ENCODE measurements at places on chromosomes 1 and 21.

GRCh38 chr1:6330410-6330911, 63.1 kb downstream of the ACOT7 start:
- DNase-seq = no peak

GRCh38 chr21:45988366-45989347, 7.1 kb downstream of the COL6A1 start:
- no peak for DNase-seq

DNA sequence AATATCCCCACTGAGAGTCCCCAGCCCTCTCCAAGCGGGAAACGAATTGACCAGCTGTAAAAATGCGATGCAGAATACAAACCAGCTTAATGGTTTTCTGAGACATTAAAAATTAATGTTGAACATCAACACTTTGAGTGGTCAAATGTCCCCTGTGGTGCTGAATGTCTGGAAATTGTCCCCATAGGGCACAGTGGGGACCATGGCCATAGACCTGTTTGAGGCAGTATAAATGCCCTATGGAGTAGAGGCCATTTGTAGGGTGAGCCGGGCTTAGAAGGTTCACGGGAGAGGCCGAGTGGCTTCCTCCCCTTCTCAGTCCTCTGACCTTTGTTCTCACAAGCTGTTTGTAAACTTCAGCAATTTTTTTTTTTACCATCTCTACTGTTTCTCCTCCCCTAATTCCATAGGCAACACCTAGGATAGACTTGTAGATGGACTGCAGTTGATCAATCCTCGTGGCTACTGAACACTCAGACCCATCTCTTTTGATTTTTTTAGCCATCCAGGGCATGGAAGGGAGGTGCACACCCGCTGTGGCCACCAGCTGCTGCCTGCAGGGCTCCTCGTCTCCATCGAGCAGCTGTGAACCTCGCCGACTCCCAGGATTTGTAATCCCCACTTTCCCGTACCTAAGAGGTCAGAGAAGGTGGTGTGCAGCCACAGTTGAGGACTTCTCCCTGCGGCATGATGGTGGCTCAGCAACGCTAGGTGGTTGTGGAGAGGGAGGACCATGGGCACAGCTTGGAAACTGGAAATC, 41.0 kb downstream of the KAZN start:
- DNase-seq = no peak

DNA sequence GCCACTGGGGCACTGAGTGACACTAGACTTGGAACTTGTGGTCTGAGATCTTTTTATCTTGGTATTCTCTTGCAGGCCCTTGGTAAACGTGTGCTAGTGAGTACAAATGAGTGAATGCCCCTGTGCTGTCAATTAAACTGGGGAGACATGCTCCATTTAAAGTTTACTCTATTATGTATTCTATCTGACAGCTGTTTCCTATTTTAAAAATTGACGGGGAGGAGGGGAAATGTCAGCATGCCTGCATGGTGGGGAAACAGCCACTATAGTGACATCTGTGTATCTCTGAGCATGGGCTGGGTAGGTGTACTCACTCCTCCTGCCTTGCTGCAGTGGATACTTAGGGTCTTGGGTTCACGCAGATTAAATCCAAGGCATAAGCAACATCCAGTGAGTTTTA, 59.0 kb upstream of the IKBKE start:
- no peak for DNase-seq

GRCh38 chr21:16330908-16331268, 601.1 kb downstream of the USP25 start:
- no peak for DNase-seq

GRCh38 chr1:16246961-16247360, 10.0 kb upstream of the CPLANE2 start:
- no peak for DNase-seq

GRCh38 chr1:228339766-228340685, 66.6 kb downstream of the TRIM11 start:
- no peak for DNase-seq

- DNase-seq = no peak
These were observed 20.7 kb upstream of the RCC2 start for GRCh38 chr1:17460219-17460618.

- no peak for DNase-seq
These were observed 93.6 kb downstream of the ENAH start for GRCh38 chr1:225559326-225559725.

GRCh38 chr1:228935198-228935663, 200.0 kb downstream of the RHOU start:
- no peak for DNase-seq

- no peak for DNase-seq
These were observed 43.5 kb downstream of the B3GALNT2 start for GRCh38 chr1:235460770-235461169.

DNA sequence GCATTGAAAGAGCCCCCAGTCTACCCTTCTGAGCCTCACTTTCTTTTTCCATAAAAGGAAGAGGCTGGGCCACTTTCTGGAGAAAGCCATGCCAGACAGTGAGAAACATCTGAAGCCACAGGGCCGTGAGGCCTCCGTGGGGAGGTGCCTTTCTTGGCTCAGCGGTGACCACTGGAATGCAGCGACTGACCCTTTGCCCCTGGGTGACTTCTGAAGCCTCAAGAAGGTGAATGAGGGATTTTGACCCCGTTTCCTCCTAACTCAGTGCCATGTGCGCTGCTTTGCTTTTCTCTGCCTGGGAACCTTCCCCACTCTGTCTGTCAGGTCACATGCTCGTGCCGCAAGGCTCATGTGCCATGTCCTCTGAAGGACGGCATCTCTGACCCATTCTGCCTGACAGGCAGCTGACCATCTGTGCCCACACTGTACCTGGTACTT, 44.7 kb upstream of the A3GALT2 start:
- no peak for DNase-seq

DNA sequence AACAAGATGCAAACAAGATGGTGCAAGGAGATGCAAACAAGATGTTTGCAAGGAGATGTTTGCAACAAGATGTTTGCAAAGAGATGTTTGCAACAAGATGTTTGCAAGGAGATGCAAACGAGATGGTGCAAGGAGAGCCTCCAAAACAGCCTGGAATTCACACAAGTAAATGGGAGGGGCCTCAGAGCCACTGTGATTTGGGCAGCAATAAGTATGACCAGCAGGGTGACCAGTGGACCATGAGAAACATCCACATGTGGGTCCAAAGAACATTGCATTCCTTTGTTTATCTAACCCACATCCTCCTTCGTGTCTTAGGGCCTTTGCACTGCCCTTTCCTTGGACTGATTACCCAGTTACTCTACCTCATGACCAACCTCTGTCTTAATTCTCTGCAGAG, 162.9 kb downstream of the PLPP3 start:
- DNase-seq = no peak

GRCh38 chr1:58905126-58905490, 121.3 kb upstream of the JUN start:
- DNase-seq = no peak

GRCh38 chr1:150299716-150300115, 6.1 kb downstream of the MRPS21 start:
- no peak for DNase-seq

GRCh38 chr1:106798991-106799390, 257.5 kb upstream of the PRMT6 start:
- DNase-seq = no peak

DNA sequence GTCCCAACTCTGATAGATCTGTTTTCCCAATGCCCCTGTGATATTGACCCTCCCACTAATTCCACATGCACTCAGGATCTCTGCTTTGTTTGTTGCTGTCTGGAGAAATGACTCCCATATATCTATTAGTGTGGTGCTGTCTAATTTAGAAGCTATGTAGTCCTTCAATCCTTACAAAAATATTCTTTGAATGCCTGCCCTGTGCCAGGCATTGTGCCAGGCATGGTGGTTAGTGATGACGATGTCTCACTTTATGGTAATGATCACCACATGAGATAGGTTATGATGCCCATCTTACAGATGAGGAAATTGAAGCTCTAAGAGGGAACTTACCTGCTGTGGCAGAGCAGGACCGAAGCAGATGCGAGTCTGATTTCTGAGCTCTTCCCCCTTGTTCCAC, 12.9 kb downstream of the MYOG start:
- no peak for DNase-seq

- peak; percentile 36 for DNase-seq
These were observed 1.0 kb downstream of the ARID1A start for GRCh38 chr1:26696654-26697430.

GRCh38 chr1:184075055-184076029, 23.8 kb downstream of the TSEN15 start:
- DNase-seq = no peak

- no peak for DNase-seq
These were observed 42.2 kb upstream of the TRABD2B start for GRCh38 chr1:48039088-48040054.

DNA sequence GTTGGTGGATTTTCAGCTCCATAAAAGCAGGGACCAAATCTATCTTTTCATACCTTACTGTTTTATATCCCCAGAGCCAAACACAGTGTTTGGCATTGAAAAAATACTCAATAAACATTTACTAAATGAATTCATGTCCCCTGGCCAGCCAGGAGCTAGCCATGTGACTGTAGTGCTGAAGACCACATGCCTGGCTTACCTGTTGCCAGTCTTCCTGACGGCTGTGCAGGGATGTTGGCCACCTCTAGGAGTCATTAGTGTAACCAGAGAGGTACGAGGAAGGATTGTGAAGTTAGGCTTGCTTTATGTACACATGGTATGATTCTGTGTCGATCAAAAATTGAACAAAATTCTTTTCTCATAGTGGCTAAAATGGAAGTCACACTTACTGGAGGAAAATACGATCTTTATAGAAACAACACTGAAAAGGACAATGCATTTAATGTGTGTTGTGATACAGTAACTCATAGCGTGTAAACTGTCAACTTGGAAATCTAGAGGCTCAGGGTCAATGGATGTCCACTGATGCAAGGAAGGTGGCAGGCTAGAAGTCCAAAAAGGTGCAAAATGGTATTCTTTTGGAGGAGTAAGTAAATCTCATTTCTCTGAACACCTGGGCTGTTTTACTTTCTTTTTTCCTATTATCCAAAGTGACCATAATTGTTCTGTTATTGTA, 60.9 kb downstream of the FGGY start:
- DNase-seq = no peak

GRCh38 chr1:242139986-242140385, 141.1 kb upstream of the MAP1LC3C start:
- no peak for DNase-seq

DNA sequence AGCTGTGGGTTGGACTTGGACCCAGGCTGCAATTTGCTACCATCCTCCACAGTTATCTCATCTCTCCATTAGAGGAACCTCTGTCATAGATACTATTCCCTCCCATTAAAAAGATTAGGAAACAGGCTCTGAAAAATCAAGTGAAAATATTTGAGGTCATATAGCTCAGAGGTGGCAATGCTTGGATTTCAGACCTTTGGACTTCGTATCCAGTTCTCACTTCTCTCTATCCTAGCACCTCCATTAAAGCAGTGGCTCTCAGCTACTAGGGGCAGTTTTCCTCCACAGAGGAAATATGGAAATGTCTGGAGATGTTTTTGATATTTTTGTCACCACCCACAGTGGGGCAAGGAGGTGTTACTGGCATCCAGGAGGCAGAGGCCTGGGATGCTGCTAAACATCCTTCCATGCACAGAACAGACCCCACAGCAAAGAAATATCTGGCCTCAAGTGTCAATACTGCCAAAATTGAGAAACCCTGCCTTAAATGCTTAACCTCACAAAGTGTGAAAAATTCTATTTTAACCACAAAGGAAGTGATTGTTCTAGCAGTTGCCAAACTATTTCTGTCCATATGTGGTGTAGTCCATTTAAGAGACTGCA, 54.1 kb downstream of the C8A start:
- DNase-seq = no peak

- DNase-seq = no peak
These were observed 22.8 kb downstream of the C2CD2 start for GRCh38 chr21:41931041-41931451.

DNA sequence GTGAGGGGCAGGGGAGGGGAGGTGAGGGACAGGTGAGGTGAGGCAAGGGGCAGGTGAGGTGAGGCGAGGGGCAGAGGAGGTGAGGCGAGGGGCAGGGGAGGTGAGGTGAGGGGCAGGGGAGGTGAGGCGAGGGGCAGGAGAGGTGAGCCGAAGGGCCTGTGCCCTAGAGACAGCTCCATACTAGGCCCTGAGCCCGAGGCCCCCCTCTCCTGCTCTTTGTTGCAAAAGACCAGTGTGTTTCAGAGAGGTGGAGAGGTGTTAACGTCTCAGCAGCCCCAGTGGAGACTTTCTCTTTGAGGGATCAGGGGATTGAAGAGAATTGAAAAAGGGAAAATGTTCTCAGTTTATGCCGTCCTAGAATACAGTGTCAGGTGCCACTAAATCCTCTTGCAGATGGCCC, 44.2 kb downstream of the EPHB2 start:
- no peak for DNase-seq

DNA sequence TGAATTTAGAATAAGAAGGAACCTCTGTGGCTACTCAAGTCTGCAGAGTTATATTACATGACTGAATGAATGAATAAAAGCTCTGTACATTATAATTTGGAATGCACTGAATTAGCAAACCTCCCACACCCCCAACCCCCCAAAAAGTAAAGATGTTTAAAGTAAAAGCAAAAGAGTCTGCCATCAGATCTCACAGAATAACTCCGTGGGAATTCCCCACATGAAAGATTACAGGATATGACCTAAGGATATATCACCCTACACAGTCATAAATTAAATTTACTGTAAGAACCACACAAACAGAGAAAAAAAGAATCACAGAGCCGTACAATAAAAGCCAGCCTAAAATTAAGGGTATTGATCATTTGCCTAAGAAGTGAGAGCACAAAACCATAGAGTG, 587.3 kb downstream of the PTPRC start:
- no peak for DNase-seq

- DNase-seq = no peak
These were observed 310.8 kb downstream of the USP25 start for GRCh38 chr21:16040601-16041000.

DNA sequence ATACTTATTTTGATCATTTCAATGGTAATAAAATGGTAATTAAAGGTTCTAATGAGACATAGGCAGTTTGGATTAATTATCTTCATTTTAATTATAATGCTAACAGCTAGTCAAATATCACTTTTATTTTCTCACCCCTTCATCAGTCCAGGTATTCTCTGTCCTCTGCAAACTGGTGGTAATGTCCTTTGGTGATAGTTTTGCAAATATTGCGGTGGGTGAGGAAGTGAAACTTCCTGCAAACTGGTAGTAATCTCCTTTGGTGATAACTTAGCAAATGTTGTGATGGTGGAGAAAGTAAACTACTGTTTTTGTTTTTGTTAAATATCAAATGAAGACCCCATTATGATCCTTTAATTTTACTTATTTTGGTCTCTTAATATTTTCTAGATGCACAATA, 209.0 kb downstream of the AMY1C start:
- DNase-seq = no peak

DNA sequence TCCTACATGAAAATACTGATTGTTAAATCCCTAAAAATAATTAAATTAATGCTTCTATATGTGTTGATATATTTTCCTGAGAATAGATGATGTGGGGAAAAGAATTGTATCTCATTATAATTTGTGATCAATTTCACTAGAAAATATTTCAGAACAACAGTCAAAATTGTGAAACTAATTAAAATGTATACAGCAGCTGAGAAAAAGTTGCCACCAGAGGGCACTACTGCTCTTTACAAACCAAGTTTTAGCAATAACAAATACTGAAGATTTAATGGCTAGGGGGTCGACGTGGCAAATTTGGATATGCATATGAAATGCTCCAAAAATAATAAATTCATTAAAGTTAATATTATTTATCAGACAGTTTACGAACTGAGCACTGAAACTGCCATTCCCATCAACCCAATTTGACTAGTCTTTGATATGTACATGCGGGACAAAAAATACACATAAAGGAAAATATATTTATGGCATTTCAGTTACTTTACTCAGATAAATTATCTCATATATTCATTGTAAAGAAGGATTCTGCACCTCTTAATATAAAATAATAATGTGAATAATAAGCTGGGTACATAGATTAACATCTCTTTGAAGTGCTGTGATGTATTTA, 96.3 kb upstream of the TMPRSS15 start:
- peak; percentile 4 for DNase-seq

Measured in stimulated activated CD4-positive, alpha-beta T cell treated with anti-CD3 and anti-CD28 coated beads, Interleukin-1b, Interleukin-23, amount 100 ng/mL, for 1 hour (primary cell).